ENCODE measurements at places on chromosomes 5 and 9. TPM values are rescaled to one million over a fixed set of nuclear protein-coding genes. Genes with fewer than 3 reads are reported as not detected.

DNA sequence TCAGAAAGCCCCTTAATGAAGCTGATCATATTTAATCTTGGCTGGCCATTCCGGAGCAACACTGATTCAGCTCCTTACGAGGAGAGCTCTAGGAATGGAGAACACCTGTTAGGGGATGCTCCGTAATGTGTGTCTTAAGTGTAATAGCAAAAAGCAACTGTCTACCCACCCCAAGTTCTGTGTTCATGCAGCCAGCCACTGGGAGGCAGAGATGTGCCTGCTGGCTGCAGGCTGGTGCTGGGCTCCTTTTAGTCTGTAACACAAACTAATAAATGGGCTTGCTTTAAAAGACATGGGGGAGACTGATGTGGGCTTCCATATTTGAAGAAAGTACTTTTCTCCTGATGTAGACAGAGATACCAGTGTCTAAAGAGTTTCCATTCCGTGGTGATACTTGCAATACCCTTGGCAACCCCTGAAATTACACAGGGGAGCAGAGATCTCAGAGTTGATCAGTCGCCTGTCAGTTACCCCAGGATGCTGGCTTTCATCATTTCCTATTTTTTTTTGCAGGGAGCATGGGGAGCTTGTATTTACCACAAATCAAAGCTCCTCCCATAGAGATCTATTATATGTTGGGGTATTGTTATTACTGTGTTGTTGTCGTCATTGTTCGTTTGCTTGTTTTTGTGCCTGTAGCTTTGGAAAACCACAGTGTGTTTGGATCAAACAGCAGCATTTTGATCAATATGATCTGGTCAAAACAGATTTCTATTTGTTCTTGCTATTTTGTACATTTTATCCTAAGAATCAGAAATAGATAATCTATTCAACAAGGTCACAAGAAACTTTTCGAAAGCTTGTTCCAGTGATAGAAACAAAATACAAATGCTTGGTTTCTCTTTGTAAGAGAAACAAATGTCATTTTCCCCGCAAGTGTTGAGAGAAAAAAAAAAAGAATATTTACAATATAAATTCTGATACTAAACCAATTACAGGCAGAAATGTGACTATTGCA is 65.8 kb downstream of the MTX3 start:
- DNase-seq = no peak

GRCh38 chr5:8686707-8687106 is 817.8 kb downstream of the MTRR start:
- no peak for DNase-seq

- DNase-seq = no peak
Observed at GRCh38 chr5:164475339-164475977, 970.0 kb downstream of the MAT2B start.

GRCh38 chr9:96245399-96245798 is 56.6 kb downstream of the HSD17B3 start:
- no peak for DNase-seq

DNA sequence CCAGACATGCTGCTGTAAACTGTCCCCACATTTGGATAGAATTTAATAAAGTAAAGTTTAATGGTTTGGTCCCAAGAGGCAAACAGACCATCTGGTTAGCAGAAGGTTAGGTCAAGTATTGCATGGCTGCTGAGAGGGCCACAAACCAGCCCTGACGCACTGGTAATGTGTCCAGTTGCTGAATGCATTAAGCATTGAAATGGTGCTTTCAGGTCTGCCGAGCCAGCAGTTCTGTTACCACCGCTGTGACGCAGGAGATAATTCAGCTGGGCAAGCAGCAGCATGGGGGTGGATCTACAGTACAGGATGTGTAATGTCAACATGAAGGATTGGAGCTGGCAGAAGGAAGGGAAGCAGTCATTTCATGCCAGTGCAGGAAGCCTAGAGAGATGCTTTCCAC is 16.0 kb downstream of the ZNF462 start:
- DNase-seq = peak; percentile 74

GRCh38 chr5:29162297-29162696 is 2031.2 kb upstream of the CDH6 start:
- DNase-seq = no peak

- DNase-seq = no peak
Observed at GRCh38 chr9:127448112-127448805, 2.9 kb downstream of the RPL12 start.

The NMUR2 gene
- not detected for polyA plus RNA-seq

GRCh38 chr5:68404246-68404645 is 188.7 kb downstream of the PIK3R1 start:
- no peak for DNase-seq

- no peak for DNase-seq
Observed at GRCh38 chr5:124621279-124621678, 125.2 kb downstream of the ZNF608 start.

The MEGF9 gene
- polyA plus RNA-seq = 1.1 TPM

DNA sequence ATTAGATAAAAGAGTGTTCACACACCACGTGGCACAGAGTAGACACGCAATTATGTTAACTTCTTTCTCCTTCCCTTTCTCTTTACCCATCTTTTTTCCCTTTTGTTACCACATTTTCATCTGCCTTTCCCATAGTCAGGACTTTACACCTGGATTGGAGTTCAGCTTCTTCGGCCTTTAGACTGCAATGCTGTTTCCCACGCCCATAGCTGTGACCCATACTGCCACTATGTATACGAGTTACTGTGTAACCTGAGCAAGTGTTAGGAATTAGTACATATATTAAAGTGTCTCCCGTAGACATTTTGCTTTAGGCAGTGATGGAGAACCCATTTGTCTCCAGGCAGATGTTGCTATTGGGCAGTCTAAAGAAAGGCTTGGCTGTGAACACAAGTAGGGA is 143.6 kb upstream of the SLC28A3 start:
- no peak for DNase-seq

The PRXL2C gene
- 10.6 TPM for polyA plus RNA-seq

GRCh38 chr5:59420596-59420995 is 472.9 kb downstream of the PDE4D start:
- no peak for DNase-seq

The IL5 gene
- polyA plus RNA-seq = not detected

DNA sequence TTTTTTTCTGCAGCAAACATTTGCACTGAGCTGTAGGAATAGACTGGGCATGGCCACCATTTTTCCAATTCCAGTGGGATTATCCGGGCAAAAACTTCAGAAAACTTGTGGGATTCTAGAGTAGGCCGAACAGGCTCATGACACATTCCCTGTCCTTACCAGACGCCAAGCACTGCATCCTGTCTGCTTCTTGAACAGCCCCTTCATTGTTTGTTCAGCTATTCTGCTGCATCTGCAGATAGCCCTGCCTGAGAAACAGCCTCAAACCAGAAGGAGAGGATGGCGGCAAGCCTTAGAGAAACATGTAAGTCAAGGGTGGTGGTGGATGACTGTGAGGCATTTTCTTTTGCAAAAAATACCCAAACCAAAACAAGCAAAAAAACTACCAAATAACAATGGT is 111.8 kb upstream of the NTRK2 start:
- DNase-seq = no peak

The CLPTM1L gene
- 115 TPM for polyA plus RNA-seq

DNA sequence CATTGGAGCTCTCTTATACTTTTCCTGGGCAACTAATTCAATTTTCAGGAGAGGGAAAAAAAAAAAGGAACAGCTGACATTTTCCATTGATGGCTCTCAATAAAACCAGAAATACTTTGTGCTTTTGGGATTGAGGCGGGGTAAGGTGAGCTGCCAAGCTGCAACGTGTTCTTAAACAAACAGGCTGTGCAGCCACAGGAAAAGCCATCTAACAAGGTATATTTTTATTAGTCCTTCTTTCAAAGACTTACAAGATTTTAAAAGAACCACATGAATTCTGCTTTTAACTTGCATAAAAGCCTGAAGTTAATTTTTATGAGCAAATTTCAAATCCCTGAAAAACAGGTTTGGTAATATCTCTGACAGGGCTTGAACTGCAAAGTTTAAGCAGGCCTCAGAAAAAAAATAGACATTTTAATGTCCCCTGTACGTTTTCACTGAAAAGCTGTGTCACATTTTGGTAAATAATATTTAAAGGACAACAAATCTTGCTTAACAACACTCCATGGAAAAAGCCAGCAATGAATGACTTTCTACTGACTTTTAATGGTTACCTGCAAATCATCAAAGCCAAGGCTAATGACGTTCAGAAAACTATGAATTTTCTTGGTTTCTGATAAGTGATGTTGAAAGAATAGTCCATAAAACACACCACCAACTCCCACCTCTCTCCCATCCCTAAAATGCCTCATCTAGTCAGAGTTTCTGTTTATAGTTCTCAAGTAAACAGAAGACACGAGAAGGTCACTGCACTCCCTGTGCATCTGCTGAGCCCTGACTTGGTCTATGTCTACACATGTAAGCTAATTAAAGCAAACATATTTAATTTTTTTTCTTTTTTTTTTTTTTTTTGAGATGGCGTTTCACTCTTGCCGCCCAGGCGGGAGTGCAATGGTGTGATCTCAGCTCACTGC is 433.6 kb downstream of the PIK3R1 start:
- no peak for DNase-seq

- DNase-seq = no peak
Observed at GRCh38 chr5:5983261-5983980, 394.9 kb downstream of the MED10 start.

The AK1 gene
- 65.1 TPM for polyA plus RNA-seq

The PCDHGA4 gene
- 4.0 TPM for polyA plus RNA-seq

DNA sequence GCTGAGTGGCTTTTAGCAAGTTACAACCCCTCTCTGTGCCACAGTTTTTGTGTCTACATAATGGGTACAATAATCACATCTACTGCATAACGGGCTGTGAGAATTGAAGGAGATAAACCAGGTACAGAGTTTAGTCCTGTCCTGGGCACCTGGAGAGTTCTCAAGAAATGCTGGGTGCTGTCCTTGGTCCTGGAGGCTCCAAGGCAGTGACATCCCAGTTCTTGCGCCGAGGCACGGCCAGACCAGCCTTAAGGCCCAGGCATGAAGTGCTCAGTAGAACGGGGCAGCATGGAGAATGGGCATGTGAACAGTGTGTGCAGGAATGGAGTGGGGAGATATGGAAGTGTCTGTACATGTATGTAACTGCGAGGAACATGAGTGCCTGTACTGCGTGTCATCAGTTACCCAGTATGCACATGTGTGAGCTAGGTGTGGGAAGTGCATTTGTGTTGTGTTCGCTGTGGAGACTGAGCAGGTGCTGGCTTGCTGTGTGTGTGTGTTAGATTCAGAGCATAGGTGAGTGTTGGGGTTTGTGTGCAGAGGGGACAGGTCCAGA is 6.3 kb upstream of the UNC5A start:
- no peak for DNase-seq

The RGMB gene
- 89.7 TPM for polyA plus RNA-seq

The RANBP3L gene
- not detected for polyA plus RNA-seq

The PCDHGA12 gene
- 7.9 TPM for polyA plus RNA-seq

The ADAMTS6 gene
- polyA plus RNA-seq = 28.0 TPM

DNA sequence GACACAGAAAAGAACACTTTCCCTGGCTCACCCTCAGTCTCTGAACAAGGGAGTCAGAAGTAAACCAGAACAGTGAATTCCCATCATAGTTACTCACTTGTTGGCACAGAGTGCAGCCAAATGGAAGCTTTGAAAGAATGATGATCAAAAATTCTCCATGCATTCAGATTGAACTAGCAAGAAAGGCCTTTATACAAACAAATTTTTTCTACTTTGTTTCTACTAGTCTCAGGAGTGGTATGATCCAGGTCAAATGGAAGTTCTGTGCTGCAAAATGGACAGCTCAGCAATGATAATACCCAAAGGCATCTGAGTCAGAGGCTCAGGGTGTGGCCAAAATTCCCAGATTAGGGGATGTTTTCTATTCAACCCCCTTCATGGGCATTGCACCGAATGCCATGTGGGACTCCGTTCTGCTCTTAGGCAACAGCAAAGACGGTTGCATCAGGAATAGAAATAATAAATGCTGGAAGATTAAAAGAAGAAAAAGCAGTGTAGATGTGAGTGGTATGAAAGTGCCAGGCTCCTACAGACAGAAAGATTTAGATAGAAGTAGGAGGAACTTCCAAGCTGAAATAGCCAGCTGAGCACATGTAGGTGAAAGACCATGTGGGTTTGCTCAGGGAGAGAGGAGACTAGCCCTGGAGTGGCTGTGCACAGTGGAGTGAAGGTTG is 24.0 kb upstream of the ASPN start:
- DNase-seq = peak; percentile 84

- DNase-seq = no peak
Observed at GRCh38 chr5:57358796-57359592, 123.6 kb downstream of the ACTBL2 start.

The ACSL6 gene
- polyA plus RNA-seq = not detected

The PLCXD3 gene
- polyA plus RNA-seq = 0.06 TPM

DNA sequence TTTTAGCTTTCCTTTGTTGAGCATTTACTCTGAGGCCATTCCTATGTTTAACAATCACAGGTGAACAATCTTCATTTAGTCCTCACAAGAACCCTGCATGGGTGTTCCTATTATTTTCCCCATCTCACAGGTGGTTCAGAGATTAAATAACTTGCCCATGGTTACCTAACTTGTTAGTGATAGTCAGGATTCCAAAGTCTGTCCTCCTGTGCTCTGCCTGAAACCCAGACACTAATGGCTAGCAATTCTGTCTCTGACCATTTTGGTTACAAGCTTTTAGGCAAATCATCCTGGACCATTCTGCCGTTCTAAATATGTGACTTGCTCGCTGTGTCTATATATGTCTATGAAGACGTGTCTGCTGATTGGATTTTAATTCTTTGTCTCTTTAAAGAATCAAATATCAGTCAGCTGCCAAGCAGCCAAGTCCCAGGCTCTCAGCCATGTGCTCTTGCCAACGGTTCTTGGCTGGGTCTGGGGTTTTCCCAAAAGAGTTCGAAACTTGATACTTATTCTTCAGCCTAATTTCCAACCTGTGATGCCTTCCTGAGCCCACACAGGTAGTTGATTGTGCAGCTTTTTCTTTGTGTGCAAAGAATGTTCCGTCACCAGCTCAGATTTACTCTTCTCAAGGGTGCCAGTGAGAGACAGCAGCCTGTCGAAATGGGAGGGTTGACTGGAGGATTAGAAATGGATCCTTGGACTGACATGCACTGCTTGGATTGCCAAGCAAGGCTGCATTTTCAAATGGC is 121.7 kb downstream of the NREP start:
- no peak for DNase-seq

The FAM120AOS gene
- 51.6 TPM for polyA plus RNA-seq

The GLRA1 gene
- not detected for polyA plus RNA-seq

- DNase-seq = peak; percentile 67
Observed at GRCh38 chr5:173781816-173782670, 106.1 kb upstream of the CPEB4 start.

- no peak for DNase-seq
Observed at GRCh38 chr5:17928581-17928981, 294.3 kb downstream of the TAF11L14 start.
